ENCODE measurements at places on chromosomes 4 and X. TPM values are rescaled to one million over a fixed set of nuclear protein-coding genes. Genes with fewer than 3 reads are reported as not detected.

DNA sequence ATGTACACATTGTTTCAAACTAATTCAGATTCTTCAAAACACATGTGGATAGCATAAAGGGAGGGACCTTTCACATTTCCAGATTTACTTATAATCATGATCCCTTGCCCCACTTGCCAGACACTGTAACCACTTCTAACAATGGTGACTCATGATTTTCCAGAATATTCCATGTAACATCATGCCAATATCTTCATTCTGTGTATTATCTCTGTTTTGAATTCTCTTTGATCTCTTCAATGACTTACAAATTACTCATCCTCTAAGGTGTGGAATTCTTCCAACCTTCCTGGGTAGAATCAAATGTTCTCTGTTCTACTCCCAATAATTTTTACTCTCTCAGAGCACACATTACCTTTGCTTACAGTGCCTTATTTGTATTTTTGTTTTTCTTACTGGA is 517.1 kb downstream of the PCDH7 start:
- no peaks in the 10 kb centered on the region for H3K36me3 ChIP-seq
- no peaks in the 10 kb centered on the region for H3K27me3 ChIP-seq
- DNase-seq, result no peak
- no peak overlapping the region for H3K27ac ChIP-seq
- H3K4me1 ChIP-seq, result no peaks in the 10 kb centered on the region
- no peak overlapping the region for H3K4me3 ChIP-seq

GRCh38 chr4:4990329-4990728 is 28.9 kb downstream of the CYTL1 start:
- no peaks in the 10 kb centered on the region for H3K36me3 ChIP-seq
- H3K4me1 ChIP-seq, result no peaks in the 10 kb centered on the region
- no peak for DNase-seq
- peaks cover 1% of the 10 kb centered on the region for H3K27me3 ChIP-seq
- H3K27ac ChIP-seq, result no peak overlapping the region
- no peak overlapping the region for H3K4me3 ChIP-seq

DNA sequence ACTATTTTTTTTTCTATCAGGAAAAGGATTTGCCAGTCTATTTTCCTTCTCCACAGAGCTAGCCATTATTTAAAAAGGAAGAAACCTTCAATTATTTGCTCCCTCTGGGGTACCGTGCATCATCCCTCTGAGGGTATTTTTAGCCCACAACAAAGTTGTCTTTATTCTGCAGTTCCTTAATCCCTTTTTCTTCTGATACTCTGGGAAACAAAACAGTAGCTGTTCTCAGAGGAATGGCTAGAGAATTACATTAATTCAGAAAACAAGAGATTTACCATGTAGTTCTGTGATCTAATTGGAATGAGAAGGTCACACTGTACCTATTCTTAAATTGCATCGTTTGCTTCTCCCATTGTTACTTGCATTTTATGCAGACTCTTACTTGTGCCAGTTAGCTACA is 1056.7 kb downstream of the STIM2 start:
- H3K27me3 ChIP-seq, result no peaks in the 10 kb centered on the region
- no peak overlapping the region for H3K27ac ChIP-seq
- no peak for DNase-seq

DNA sequence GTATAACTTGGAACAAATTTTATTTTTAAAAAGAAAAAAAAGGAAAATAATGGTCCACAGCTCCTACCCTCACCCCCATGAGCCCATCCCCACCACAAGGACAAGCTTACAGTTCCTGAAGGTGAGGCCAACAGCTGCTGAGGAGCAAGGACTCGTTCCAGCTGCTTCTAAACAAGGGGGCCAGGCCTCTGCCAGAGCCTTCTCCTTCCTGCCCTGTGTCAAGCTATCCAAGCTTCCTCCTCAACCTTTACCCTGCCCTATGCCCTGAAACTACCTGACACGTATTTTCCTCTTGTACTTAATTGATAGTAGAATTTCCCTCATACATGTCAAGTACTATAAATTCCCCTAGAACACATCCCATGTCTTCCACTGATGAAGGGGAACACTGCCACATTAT is 8.8 kb downstream of the SH3D19 start:
- H3K27ac ChIP-seq, result no peak overlapping the region
- peaks cover 13% of the 10 kb centered on the region for H3K4me1 ChIP-seq
- no peaks in the 10 kb centered on the region for H3K36me3 ChIP-seq

GRCh38 chrX:1185561-1185960 is 26.9 kb downstream of the CRLF2 start:
- no peaks in the 10 kb centered on the region for H3K27me3 ChIP-seq
- H3K36me3 ChIP-seq, result no peaks in the 10 kb centered on the region
- H3K4me1 ChIP-seq, result no peaks in the 10 kb centered on the region

- no peaks in the 10 kb centered on the region for H3K36me3 ChIP-seq
- no peaks in the 10 kb centered on the region for H3K27me3 ChIP-seq
- no peak overlapping the region for H3K27ac ChIP-seq
- H3K4me1 ChIP-seq, result no peaks in the 10 kb centered on the region
- H3K4me3 ChIP-seq, result no peak overlapping the region
- DNase-seq, result no peak
Measured at GRCh38 chrX:1215123-1215823, 2.8 kb upstream of the CRLF2 start.

The ARR3 gene
- total RNA-seq, result not detected

The F11 gene
- 24.7 TPM for total RNA-seq

- no peaks in the 10 kb centered on the region for H3K4me1 ChIP-seq
- no peak overlapping the region for H3K27ac ChIP-seq
- H3K27me3 ChIP-seq, result no peaks in the 10 kb centered on the region
- no peak overlapping the region for H3K4me3 ChIP-seq
- H3K36me3 ChIP-seq, result peaks cover 87% of the 10 kb centered on the region
- DNase-seq, result no peak
Measured at GRCh38 chr4:13615161-13615560, 12.4 kb downstream of the BOD1L1 start.
